Hematopoietic multipotent progenitor cell treated with erythropoietin and hydrocortisone succinate and interleukin-3 and kit ligand, for 8 days (in vitro differentiated cells): ENCODE measurements at places on chromosomes 1 and 21.

- no peak for DNase-seq
Observed at GRCh38 chr1:4086085-4086850, 186.2 kb upstream of the C1orf174 start.

- no peak for DNase-seq
Observed at GRCh38 chr1:172149346-172149745, 271.1 kb upstream of the C1orf105 start.

DNA sequence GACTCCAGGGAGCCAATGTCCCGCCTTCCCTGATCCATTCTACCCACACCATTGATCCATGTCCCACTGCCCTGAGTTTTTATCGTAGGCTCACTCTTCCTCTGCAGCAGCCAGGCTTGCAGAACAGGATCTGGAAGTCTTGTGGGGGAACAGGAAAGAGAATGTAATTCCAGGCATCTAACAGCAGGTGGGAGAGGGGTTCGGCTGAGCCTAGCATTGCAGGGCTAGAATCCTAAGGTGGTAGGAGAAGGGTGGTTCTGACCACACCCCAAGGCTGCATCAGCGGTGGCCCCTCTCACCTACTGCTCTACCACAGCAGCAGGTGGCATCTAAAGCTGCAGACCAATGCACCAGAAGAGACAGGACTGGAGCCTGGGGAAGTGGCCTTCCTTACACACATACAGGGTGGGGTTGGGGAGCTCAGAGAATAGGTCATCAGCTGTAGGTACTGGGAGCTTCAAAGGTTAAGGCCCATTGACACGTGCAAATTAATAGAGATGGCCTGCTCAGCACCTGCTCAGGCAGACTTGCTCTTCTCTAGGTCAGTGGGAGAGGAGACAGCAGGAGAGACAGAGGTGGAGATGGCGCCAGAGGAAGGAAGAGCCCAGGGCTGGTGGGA lies 20.5 kb downstream of the KNCN start:
- no peak for DNase-seq

GRCh38 chr21:34037009-34037795 lies 36.2 kb upstream of the MRPS6 start:
- DNase-seq, result no peak

DNA sequence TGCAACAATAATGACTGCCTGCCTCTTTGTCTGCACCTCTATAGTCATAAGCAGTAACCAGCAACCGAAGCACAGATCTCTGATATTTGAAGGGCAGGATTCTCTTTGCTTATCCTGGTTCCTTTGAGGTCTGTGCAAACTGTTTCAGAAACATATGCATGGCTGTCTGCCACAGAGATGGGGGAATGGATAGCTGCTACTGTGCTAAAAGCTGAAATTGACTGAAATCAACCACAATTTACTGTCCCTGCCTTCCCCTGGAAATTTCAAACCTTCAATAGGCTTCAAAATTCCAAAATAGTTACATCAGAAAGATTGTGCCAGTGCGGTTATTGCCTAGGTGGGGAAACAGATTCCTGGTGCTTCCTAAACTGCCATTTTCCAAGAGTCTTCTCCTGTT lies 136.8 kb upstream of the GORAB start:
- no peak for DNase-seq
